Brain pericyte (primary cell): ENCODE measurements at places on chromosomes 13 and 19.

GRCh38 chr19:1998712-1999708 lies 16.5 kb downstream of the BTBD2 start:
- no peak for DNase-seq

- no peak for DNase-seq
Measured at GRCh38 chr19:7215176-7215575, 79.0 kb downstream of the INSR start.

GRCh38 chr13:25422153-25422552 lies 50.4 kb downstream of the ATP8A2 start:
- DNase-seq = no peak

DNA sequence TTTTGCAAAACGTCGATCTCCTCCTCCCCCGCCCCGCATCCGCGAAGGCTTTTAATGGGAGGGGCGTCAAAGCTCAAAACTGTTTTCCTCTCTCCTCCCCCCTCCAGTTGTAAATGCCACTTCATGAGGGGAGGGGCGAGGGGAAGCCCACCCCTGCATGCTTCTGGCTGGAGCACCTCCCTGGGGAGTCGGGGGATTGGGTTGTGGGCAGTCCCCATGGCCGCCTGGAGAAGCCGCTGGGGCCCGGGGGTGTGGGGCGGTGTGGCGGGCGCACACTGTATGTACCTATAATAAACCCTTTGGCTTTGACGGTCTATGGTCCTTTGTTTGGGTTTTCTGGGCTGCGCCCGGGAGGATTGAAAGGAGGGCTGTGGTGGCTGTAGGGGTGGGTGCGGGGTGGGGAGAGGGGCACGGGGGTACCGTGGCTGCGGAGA lies 505 bp upstream of the SHKBP1 start:
- no peak for DNase-seq

DNA sequence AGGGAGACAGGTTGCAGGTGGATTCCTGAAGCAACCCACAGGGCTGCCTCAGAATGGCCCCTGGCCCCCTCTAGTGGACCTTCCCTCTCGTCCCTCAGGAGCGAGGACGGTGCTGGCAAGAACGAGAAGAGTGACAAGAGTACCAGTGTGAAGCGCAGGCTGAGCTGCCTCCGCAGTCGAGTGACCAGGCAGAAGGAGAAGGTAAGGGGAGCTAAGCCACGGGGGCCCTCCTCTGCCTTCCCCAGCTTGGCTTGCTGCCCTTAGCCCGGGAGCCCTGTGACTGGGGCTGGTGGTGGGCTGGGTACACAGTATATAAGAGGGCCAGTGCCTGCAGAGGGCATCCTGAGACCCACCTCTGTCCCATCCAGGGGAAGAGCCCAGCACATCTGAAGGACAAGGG lies 34.0 kb downstream of the ARHGEF18 start:
- DNase-seq = no peak

- DNase-seq = no peak
Measured at GRCh38 chr13:107678075-107678689, 537.2 kb downstream of the LIG4 start.

GRCh38 chr19:55482156-55482961 lies 2.6 kb upstream of the NAT14 start:
- DNase-seq = no peak

DNA sequence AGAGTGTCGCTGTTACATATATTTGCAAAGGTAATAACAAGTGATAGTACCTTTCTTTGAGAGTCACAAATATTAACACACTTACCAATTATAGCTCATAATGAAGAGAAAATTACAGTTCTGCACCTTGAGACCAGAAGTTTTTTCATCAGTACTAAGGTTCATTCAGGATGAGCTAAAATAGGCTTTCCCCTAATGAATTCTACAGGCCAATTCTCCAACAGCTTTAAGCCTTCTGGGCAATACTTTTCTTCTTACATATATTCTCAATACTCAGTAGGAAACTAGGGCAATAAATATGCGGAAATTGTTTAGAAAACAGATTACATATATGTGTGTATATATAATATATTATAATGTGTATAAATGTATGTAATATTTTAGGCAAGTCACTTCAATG lies 2672.8 kb upstream of the PCDH20 start:
- no peak for DNase-seq

- DNase-seq = no peak
Measured at GRCh38 chr13:64680739-64681138, 2549.4 kb downstream of the PCDH9 start.

GRCh38 chr19:29269641-29270040 lies 56.7 kb upstream of the UQCRFS1 start:
- DNase-seq = no peak

DNA sequence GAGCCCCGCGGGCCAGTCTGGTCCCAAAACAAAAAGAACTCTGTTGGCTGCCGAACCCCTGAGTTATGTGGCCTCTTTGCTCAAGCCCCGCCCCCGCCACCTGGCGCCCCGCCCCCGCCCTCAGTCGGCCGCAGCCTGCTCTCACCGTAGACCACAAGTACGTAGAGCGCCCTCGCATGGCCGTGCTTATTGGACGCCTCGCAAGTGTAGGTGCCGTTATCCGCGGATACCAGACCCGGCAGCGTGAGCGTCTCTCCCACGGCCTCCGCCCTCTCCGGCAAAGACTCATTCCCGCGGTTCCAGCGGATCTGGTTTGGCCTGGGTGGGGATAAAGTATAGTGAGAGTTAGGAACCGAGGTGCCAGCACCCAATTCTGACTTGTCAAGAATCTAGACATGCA lies 5.5 kb upstream of the ZNF428 start:
- no peak for DNase-seq

DNA sequence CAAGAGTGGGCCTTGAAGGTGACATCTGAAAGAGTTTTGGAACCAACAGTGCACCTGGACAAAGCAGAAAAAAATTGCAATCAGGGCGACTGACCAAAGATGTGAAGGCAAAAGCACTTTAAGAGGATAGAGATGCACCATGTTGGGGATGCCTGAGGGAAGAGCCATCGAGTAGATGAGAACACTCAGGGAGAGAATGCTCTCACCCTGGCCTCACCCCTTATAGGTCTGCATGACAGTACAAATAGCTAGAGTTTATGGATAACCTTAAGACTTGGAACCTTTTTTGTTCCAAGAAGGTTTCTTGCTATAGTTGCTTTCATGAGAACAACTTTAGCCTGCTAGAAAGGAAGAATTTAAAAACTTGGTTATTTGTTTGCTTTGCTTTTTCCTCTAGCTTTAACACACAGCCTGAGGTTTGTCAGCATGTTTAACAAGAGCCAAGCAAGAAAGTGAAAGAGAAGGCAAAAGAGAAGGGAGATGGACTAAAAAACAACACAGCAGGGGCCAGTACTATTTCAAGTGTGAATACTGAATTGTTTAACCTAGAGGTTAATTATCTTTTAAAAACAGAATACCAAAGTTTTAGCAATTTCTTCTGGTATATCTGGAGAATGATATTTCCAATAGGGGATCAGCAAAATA lies 418.9 kb downstream of the DIAPH3 start:
- no peak for DNase-seq

DNA sequence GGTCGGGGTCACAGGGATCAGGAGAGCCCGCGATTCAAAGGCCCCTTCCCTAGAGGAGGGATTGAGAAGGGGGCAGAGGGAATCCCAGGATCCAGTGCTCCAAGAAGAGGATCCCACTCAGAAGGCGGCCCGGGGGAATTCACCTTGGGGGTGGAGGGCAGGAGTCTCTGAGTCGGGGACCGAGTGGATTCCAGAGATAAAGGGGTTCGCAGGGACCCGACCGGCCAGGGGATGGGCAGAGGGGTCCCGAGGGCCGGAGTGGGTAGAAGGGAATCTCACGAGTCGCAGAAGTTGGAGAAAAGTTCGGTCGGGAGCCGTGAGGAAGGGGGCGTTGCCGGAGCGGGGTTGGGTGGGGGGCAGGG lies 261 bp downstream of the PRKD2 start:
- DNase-seq = no peak
